LHCN-M2 (cell line): ENCODE measurements at places on chromosomes 4 and X.

GRCh38 chr4:77072195-77072753 lies 3.5 kb downstream of the CCNI start:
- DNase-seq: no peak

DNA sequence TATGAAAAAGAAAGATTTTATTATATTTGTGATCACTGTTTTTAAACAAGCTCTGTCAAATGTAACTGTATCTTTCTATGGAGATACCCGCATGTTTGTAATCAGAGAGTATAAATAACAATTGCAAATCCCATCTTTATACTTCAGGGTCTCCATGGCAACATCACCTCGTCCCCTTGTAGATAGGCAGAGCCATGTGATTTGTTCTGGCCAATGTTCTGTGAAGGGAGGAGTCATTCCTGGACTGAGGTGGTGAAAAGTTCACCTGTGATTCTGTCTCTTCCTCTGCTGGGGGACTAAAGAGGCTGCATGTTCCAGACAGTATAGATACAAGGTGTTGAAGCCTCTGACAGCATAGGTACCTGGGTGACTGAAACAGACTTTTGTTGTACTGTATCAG lies 45.6 kb upstream of the MED14 start:
- DNase-seq: no peak

DNA sequence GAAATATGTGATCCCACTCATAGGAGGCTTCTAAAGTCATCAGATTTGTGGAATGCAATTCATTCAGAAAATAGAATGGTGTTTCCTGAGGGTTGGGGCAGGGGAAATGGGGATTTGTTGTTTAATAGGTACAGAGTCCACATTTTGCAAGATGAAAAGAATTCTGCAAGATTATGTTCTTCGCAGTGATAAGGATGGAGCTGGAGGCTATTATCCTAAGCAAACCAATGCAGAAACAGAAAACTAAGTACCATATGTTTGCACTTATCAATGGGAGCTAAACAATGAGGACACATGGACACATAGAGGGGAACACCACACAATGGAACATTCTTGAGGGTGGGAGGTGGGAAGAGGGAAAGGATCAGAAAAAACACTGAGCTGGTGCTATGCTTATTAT lies 144.3 kb upstream of the NLGN4X start:
- DNase-seq: no peak

DNA sequence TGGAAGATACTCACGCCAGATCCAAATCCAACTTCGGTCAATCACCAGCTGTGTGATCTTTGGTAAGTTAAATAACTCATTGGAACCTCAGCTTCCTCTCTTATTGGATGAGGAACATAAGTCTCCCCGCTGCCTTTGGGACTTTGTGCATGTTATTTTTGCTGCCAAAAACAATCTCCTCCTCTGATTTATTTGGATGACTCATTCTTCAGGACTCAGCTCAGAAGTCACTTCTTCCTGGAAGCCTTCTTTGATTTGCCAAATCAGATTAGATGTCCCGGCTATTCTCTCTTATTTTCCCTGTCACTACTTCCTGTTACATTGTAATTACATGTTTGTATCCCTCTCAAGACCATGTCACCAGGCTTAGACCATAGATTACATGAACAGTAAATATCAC lies 138.0 kb upstream of the BOD1L1 start:
- peak; percentile 27 for DNase-seq

- DNase-seq: no peak
Measured at GRCh38 chr4:187961171-187961570, 34.4 kb upstream of the ZFP42 start.

DNA sequence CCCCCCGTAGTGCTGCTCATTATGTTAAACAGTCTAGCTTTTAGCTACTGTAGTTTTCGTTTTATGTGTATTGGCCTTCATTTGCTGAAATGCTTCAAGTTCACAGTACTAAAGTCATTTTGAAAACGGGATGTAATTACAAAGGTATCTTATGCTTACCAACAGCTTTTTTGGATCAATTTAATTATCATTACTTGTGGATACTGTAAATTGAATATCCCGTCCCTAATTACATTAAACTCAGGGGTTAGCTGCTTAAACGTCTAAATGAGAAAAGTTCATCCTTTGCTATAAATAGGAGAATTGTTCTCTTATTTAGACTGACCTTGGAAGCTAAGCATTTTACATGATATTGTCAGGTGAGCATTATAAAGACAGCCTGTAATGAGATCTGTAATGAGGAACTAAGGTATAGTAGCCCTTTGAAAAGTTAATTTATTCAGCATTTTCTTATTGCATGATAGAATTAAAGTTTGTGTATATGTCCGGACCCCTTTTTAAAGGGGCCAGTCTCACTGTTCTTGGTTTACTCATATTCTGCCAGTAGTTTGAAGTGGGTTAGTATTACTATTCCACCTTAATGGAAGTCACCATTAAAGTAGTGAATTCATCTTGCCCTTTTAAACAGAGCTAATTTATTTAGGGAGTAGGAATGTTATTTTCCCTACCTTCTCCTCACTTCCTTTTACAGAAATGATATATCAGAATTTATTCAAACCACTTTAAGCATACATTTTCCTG lies 252.6 kb downstream of the TENM3 start:
- no peak for DNase-seq

DNA sequence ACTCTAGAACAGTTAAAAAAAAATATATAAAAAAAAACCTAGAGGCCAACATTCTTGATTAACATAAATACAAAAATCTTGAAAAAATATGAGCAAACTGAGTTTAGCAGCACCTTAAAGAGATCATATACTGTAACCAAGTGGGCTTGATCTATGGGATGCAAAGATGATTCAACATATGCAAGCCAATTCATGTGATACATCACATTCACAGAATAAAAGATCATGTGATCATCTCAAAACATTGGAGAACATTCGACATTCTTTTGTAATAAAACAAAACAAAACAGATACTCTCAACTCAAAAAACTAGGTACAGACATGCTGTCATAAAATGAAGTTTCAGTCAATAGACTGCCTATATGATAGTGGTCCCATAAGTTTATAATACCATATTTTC lies 165.4 kb upstream of the NDST4 start:
- DNase-seq: no peak

GRCh38 chr4:7190691-7191545 lies 1.4 kb upstream of the SORCS2 start:
- DNase-seq: no peak

- DNase-seq: no peak
Measured at GRCh38 chr4:156953951-156954350, 17.6 kb downstream of the PDGFC start.

DNA sequence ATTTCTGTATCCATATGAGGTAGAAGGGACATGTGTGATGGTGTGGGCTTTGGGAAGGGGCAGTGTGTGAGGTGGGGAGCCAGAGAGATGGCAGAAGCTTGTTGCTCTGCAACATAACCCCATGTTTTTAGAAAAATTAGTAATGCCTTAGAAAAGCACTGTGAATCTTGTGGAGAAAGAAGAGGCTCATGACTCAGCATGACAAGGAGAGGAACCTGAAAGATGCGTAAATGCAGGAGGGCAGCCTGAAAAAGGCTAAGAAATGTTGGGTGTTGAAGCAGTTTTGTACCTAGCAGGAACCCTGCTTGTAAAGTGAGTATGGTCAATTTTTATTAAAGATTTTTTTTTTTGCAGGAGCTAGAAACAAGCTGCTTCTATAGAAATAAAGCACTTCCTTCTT lies 59.8 kb downstream of the ARSJ start:
- DNase-seq: peak; percentile 55

DNA sequence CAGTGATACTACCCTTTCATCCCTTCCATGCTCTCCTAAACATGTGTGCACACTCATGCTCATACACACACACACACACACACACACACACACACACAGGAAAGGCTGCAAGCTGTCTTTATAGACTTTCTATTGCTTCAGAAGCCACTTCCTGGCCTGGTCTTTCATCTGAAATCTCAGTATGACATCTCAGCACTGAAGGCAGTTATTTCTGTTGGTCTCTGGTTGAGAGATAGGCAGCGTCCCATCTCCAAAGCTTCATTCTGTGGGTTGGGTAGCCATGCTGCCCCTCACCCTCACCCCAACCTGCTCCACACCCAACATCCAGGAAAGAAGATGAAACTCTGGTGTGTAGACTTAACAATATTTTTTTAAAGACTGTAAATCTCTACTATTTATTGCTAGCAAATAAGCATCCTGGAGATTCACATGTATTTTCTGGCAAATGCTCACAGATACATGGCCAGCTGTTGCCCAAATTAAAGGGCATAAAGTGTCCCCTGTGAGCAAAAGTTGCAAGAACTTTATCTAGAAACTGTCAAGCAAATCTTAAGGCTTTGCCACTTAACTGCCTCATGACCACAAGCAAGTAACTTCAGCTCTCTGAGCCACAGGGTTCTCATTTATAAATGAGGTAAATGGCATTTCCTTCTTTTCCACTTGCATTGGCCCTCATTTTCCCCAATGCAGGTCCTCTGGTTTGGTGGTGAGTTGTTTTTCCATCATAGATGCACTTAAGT lies 189.8 kb upstream of the AFF2 start:
- DNase-seq: no peak

DNA sequence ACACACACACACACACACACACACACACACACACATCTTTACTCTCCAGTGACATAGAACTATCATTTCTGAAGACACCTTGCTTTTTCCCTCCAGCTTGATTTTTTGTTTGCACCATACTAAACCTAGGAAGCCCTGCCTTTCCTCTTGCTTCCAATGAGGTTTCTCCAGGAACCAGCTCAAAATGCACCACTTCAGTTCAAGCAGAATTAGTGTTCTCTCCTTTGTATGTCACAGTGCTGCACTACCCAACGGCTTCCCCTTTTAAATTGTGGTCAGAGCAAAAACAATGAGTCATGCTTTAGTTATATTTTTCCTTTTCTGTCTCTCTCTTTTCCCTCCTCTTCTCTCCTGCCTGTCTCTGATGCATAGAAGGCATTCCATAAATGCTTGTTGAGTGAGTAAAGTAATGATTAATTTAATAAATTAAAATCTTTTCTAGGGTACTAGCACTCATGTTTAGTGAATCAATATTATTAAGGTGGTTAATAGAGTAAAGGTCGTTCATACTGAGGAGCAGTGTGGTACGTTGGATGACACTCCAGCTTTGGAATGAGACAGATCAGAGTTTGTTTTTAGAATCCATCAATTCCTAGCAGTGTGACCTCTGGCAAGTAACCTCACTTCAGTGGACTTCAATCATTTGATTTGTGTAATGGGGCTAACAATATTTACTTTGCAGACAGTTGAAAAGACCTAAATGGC lies 5.9 kb downstream of the RTL3 start:
- peak; percentile 87 for DNase-seq

DNA sequence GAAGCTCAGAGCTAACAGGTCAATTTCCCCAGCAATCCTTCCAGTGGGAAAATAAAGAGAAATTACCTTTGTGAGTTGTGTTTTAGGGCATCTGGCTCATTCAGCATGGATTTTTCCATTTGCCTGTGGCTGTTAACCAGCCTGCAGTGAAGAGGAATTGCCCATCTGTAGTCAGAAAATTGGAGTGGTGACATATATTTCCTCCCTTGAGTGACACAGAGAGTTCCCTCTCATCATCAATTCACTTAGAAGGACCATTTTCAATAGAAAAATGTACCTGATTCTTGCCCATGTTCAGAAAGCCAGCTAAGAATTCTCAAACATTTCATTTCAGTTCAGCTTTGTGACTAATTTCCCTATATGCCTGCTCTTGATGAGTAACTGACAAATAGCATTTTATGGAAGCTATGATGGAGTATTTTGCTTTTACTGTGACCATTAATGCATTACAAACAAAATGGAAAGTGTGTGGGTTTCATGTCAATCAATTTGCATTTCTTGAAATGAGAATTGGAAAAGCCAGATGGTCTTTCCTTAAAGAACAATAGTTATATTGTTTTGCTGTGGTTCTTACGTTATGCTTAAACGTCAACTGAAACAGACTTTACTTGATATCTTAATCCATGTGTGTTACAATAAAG lies 155.8 kb downstream of the NWD2 start:
- DNase-seq: no peak

- DNase-seq: peak; percentile 28
Measured at GRCh38 chrX:19046343-19047215, 62.7 kb upstream of the PHKA2 start.

DNA sequence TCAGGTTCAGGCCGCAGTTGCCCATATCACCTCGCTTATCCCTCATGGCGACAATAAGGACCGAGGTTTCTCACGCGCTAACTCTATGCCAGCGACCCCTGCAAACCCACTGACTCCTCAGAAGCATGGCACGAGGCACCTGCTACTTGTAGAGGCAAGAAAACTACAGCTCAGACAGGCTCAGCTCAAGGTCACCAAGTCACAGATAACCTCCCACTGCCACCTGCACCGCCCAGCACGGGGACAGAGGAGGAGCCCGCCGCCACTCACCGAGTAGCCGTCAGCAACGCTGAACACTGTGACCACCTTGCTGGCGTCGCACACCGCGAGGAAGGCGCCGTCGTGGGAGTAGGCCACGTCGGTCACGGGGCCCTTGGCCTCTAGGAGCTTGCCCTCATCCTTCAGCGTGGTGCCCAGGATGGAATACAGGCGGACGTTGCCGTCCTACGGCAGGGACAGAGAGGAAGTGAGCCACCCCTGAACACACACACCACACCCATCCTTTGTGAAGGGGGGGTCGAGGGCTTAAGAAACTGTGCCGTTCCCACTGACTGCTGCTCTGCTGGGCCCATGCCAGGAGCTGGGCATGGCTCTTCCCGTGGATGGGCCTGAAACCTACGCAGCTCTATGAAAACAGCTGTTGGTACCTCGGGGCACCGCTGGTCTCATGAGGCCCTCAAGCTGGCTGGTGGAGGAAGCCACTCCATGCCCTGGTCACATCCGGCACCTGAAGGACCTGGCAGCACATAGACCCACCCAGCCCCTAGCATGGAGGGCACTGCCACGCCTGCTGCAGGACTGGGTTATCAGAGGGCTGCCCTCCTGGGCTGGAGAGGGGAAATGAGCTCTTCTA lies 38.9 kb downstream of the WDR1 start:
- DNase-seq: no peak

GRCh38 chr4:123204737-123205136 lies 191.9 kb upstream of the SPRY1 start:
- no peak for DNase-seq

GRCh38 chr4:172842779-172843178 lies 325.8 kb upstream of the GALNT7 start:
- no peak for DNase-seq

GRCh38 chr4:183550345-183551093 lies 45.7 kb downstream of the ING2 start:
- no peak for DNase-seq

- no peak for DNase-seq
Measured at GRCh38 chr4:145480257-145480656, 1.4 kb upstream of the SMAD1 start.

DNA sequence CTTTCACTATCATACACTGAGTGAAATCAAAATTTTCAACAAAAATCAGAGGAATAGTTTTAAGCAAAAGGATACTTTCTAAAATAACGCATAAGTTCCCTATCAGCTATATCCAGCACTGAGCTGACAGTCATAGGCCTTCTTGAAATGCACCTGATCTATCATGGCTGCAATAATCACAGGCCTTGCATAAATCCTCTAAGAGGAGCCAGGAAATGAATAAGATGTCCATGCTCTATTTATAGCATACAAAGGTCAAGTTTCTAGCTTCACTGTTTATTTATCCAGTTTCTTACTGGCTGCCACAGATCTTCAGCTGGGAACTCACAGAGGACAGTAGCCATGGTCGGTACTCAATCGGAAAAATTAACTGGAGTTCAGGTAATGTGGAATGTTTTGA lies 235.9 kb upstream of the DMD start:
- no peak for DNase-seq
